ENCODE measurements at places on chromosomes 1 and 21. TPM values are rescaled to one million over a fixed set of nuclear protein-coding genes. Genes with fewer than 3 reads are reported as not detected.

Gene MRAP
- total RNA-seq = not detected

Gene DMBX1
- total RNA-seq = not detected

- DNase-seq = no peak
These were observed 380.4 kb downstream of the NPHP4 start for GRCh38 chr1:5611851-5612250.

Gene CA6
- total RNA-seq = not detected

- no peak for DNase-seq
These were observed 2.9 kb downstream of the CD1B start for GRCh38 chr1:158328426-158328825.

DNA sequence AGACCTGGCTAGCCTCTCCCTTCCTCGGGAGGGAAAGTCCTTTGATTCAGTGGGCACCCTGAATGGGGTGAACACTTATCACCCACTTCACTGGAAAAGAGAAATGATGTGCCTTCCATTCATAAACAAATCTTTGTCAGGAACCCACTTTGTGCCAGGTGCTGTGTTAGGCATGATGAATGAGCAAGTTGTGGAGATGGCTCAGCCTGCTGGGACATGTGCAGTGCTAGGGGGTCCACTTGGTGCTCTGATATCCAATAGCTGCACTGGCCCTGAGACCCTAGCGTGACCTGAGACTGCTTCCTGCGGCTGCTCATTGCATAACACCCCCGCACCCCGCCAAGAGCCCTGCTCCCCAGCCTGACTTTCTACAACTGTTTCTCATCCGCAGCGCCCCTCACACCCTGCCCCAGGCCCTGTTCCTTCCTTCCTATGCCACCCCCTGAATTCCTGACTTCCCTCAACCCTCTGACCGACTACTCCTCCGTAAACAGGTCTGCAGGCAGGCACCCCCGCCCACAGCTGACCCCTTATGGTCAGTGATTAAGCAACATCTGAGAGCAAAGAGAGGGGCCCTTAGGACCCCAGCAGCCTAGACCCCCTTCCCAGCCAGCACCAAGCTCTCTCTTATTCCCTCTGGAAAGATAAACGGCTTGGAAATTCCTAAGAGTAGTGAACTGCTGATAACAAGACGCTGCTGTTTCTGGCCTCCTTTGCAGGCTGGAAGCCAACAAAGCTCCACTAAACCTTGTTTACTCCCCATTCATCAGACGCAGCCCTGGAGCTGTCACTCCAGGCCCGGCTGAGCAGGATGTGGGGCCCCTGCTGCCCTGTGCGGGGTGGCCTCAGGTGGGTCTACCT lies 12.9 kb downstream of the CSRP1 start:
- no peak for DNase-seq

DNA sequence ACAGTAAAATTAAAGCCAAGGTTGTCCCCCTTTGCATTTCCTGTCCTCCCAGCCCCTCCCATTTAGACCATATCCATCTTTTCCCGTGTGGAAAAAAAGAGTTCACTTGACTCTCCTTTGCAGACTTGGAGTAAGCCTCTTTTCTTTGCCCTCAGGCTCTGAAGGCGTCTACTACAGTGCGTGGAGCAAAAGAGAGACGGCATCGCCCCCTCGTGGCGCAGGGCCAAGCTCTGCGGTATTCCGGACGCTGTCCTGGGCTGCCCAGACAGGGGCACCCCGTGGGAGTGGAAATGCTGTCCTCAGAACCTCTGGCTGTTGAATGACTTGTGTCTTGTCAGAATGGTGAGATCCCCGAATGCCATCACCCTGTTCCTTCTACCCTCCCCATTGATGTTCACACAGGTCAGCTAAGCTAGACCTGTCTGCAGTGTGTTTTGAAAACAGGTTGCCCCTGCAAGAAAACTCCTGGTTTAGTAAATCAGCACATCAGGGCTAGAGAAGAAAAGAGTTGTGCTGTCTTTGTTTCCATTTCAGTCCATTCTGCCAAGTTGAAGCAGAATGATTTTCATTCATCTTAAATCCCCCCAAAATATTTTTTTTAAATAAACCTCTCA lies 12.3 kb upstream of the GJA8 start:
- peak; percentile 70 for DNase-seq

- DNase-seq = no peak
These were observed 144.8 kb upstream of the SAMSN1 start for GRCh38 chr21:14690886-14691285.

Gene CA14
- 0.38 TPM for total RNA-seq

- DNase-seq = no peak
These were observed 87.3 kb downstream of the USP24 start for GRCh38 chr1:55127827-55128343.

All from mucosa of descending colon (tissue), 3 donors.